Fibroblast of pulmonary artery (primary cell): ENCODE measurements at places on chromosomes 12 and 14.

DNA sequence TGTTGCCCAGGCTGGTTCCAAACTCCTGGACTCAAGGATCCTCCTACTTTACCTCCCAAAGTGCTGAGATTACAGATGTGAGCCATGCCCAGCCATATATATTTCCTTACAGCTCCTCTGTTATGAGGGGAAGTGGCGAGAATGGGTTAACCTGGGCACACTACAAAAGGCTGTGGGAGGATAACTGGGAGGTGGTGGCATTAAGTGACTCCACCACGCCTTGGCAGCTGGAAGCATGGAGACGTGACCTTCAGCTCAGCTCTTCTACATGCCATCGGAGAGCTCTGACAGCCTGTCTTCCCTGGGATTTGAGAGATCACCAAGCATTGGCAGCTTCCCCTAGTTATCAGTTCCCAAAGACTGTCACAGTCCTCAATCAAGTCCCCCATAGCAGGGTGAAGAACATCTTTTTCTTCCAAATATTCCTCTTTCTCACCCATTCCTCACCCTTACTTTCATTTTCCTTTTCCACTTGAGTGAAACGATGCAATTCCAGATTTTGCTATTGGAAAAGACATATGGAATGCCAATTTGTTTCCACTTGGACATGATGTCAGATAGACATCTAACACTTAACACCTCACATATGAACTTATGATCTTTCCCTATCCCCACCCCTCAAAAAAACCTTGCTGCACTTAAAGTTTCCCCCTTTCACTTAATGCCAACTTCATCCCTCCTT, 48.5 kb downstream of the PHLDA1 start:
- no peak for DNase-seq

- DNase-seq = peak; percentile 15
These were observed 30.9 kb downstream of the NIN start for GRCh38 chr14:50800032-50800431.

DNA sequence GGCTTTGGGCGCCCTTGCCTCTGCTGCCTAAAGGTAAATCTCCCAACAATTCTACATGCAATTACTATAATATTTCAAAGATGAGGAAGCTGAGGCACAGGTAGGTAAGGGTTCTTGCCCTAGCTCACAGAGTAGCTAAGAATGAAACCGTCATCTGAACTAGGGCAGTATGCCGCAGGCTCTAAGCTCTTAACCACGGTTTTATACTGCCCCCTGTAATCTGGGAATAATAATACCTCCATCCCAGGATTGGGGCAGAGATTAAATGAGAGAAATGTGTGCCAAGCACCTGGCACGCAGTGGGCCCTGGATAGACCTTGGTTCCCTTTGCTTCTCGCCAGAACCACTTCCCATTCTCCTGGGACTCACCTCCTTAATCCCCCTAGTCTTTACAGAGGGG, 1.5 kb upstream of the HRK start:
- DNase-seq = peak; percentile 59

- DNase-seq = no peak
These were observed 310.0 kb downstream of the ZFP36L1 start for GRCh38 chr14:68482772-68483395.

- peak; percentile 24 for DNase-seq
These were observed 12.1 kb upstream of the ATP23 start for GRCh38 chr12:57929092-57929830.

DNA sequence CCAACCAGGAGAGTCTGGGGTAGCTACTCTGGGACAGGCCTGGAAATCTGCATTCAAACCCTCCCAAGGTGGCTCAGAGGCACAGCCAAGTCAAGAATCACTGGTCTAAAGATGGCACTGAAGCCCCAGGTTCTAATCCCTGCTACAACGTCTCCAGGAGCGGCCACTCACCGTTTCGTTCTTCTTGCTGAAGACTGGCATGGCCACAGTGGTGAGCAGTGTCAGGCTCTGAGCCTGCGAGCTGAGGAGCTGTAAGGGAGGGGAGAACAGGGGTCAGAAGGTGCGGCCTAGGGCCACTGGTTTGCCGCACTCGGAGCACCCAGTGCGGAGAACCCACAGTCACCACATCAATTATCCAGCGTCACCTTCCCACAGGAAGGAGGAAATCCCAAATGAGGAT, 38.8 kb downstream of the CACNA2D4 start:
- DNase-seq = no peak

DNA sequence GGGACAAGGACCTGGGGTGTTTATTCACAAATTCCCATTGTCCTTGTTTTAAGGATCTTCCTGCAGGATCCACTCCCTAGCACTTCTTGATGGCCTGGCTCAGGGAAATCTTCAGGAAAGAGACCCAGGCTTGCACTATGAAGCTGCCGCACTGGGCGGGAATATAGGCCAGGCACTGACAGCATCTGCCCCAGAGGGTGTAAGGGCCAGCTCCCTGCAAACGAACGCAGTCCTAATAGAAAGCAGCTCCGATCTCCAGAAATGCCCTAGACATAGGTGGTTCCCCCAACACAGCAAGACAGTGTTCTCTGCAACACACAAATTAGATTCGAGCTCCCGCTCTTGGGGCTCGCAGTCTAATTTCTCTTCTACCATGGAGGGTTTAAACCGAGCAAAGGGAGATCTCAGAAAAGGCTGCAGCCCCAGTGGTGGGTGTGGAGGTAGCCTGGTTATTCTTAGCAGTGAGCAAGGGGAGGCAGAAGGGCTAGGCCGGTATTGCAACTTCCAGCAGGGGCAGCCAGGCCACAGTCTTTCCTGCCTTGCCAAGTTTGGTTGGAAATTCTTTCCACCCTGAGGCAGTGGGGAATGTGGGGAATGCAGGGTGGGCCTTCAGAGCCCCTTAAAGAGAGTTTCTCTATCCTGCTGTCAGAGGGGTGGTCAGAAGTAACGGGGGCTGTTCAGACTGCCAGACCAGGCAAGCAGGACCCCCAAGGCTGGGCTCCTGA, 16.1 kb upstream of the WSCD2 start:
- no peak for DNase-seq

DNA sequence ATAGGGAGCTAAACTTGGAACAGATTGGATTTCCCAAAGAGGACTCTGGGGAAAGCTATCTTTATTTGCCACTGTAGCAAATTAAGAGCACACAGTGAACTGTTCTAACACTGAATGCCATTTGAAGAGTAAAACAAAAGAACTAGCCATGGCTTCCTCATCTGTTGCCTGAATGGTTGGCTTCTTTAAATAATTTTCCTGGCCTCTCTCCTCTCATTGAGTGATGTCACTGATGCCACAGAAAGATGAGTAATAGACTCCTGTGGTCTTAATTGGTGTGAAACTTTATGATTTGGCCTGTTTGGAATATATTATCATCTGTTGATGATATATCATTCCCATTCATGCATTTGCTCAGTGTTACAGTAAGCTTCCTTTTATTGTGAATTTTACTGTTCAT, 42.5 kb downstream of the WDR20 start:
- DNase-seq = peak; percentile 40

- DNase-seq = peak; percentile 40
These were observed 461.4 kb upstream of the SYT1 start for GRCh38 chr12:78403136-78403535.

DNA sequence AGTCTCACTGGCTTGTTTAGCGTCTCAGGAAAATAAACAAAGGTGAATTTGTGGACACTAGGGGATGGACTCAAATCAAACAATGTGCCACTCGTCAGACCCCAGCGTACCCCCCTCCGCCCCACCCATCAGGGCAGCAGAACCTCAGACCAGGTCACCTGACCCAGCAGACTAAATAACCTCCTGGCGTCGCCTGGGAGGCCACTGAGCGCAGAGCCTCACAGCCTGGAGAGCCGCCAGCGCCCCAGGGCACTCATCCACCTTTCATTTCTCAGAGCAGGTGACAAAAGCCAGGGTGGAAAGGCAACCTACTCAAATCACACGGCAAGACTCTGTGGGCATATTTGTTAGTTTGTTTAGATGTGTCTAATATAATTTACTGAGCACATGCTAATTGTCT, 100.9 kb downstream of the DICER1 start:
- no peak for DNase-seq

DNA sequence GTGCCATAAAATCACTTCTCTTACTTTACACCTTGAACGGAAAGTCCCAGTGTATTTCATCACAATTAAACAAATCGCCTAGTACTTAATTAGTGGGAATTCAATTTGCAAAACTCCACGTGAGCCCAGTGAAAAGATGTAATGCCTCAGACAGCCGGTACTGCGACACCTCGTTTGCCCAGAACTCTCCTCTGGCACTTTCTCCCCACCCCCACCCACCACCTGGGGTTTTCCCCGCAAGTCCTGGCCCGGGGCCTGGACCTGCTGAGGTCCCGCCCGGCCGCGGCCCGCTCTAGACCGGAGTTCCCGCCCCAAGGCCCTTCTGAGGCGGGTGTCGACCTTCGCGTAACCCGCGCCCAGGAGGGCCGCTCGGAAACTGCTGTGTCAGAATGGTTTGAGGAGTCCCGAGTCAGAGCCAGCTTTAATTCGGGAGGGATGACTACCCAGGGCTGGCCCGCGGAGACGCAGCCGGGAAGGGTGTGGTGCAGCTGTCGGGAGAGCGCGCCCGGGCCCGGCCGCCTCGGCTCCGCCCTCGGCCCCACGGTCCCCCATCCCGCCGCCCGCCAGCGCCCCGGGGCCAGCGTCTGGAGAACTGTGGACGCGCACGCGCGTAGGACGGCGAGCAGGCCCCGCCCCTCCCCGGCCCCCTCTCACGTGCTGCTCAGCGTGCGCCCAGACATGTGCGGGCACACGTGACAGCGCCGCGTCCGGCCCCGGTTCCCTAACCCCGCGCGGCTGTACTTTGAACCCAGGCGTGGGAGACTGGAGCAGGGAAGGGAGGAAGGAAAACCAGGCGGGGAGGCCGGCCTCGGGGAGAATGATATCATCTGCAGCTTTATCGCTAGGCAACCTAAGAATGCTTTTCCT, 10.8 kb downstream of the BHLHE41 start:
- peak; percentile 92 for DNase-seq

DNA sequence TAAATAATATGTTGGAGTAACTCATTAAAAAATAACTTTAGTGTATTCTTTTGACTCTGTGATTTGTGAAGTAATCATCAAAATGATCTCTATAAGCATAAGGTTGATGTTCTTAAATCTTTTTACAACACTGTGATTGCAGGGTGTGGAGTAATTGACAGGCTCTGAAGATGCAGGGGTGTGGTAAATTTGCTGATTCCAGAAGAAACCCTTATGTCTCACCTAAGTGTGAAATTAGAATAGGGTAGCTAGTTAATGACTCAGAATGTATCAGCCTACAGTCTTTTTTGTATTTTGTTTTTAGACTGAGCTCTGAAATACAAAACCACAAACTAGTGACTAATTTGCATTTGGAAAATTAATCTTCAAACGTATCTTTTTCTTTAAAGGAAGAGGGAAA, 5.9 kb downstream of the PRPF39 start:
- DNase-seq = no peak

- DNase-seq = no peak
These were observed 1.5 kb downstream of the COX16 start for GRCh38 chr14:70357985-70358384.

GRCh38 chr14:36047912-36048311, 128.6 kb downstream of the PTCSC3 start:
- DNase-seq = no peak

GRCh38 chr12:45671254-45671653, 58.3 kb upstream of the ARID2 start:
- DNase-seq = peak; percentile 49

DNA sequence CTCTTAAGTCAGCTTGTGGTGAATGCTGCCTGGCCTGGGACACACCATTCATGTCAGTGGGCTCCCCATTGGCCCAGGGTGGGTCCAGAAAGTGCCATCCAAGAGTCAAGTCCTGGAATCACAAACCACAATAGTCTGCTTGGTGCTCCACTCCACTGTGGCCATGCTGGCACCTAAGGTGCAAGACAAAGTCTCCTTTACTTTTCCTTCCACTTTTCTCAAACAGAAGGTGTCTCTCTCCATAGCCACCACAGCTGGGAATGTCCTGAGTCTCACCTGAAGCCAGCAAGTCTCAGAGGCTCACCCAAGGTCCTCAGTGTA, 9.0 kb downstream of the RDH16 start:
- DNase-seq = no peak

GRCh38 chr14:24332268-24332993, 2.4 kb downstream of the ADCY4 start:
- peak; percentile 65 for DNase-seq

GRCh38 chr14:100593751-100594624, 6.8 kb upstream of the BEGAIN start:
- no peak for DNase-seq

DNA sequence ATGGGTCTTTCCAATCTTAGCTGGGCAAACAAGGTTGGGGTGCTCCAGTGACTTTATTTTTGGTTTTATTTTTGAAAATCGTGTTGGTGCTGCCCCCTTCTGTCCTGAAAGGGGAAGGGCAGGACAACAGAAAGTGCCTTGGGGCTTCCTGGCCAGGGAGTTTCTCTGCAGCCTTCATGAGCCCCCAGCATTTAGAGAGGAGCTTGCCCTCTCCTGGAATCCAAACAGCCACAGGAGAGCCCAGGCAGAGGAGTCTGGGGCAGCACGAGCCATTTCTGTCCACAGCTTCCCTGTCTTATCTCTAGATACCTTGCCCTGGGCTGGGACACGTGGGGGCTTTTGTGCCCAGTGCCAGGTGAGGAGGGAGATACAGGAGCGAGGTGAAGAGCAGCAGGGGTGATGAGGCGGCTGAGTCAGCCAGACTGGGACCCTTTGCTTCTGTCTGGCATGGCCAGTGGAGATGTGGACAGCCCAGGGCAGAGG, 4.4 kb upstream of the C1RL start:
- peak; percentile 64 for DNase-seq

GRCh38 chr14:44108601-44109000, 398.5 kb downstream of the FSCB start:
- peak; percentile 8 for DNase-seq

- no peak for DNase-seq
These were observed 64.7 kb downstream of the PPP2R5E start for GRCh38 chr14:63478437-63478852.

DNA sequence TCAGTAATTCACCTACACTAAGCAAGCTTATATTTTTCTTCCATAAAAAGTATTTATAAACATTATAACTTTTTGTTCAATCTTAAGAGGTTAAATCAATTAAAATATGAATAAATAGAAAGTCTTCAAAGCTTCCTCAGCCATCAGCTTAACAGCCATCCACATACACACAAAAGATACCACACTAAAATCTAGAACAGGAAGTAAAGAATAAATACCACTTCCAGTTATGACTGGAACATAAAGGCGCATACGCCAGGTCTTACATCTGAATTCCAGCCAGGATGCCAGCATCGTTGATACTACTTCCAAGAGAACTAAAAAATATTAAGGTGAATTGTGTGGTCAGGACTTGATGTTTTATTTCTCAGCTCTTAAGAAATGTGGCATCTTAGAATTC, 17.0 kb downstream of the SIX1 start:
- DNase-seq = no peak

- peak; percentile 28 for DNase-seq
These were observed 982 bp downstream of the RBMS2 start for GRCh38 chr12:56522411-56523193.

- no peak for DNase-seq
These were observed 219.3 kb downstream of the RMST start for GRCh38 chr12:97681612-97682504.
